Neuronal stem cell (in vitro differentiated cells): ENCODE measurements at places on chromosomes 3 and 15.
A peak's percentile ranks its signal among the peaks of the same experiment; 100 is the strongest.

DNA sequence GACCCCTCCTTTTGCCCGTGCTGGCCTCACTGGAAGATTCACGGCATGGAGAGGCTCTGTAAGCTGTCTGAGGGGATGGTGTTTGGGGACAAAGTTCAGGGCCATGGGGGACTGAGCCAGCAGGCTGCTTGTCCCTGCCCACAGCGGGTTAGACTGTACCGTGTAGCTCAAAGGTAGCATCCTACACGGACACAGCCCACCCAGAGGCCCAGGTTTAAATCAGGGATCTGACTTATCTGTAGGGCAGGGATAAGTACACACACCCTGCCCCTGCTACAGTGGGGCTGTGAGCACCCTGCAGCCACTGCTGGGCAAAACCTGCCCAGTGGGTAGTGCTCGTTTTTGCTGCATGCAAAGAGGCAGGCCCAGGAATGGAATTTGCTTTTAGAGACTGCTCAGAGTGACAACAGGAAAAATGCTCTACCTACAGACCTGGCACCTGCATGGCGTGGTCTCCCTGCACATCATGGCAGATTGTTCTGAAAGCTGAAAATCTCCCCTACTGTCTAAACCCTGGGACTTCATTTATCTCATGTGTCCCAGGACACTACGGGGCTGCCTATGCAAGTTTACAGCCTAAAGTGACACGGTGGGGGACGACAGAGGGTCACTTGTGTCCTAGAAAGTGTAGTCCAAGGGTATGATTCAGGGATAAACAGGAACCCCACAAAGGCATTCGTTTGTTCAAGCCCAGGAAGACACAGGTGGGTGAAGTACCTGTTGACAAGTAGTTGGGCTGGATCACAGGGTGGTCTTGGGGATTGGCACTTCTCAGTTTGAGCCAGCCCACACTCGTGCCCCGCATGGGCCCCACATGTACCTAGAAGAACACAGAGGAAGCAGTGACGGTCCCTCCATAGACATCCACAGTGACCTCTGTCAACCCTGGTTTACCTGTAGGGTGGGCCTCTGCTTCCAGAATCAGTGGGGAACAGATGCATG lies 27.7 kb downstream of the CHDH start:
- H3K36me3 ChIP-seq: peaks cover 7% of the 10 kb centered on the region
- H3K4me3 ChIP-seq: no peak overlapping the region
- no peak overlapping the region for H3K27ac ChIP-seq
- no peak for DNase-seq
- no peaks in the 10 kb centered on the region for H3K27me3 ChIP-seq

DNA sequence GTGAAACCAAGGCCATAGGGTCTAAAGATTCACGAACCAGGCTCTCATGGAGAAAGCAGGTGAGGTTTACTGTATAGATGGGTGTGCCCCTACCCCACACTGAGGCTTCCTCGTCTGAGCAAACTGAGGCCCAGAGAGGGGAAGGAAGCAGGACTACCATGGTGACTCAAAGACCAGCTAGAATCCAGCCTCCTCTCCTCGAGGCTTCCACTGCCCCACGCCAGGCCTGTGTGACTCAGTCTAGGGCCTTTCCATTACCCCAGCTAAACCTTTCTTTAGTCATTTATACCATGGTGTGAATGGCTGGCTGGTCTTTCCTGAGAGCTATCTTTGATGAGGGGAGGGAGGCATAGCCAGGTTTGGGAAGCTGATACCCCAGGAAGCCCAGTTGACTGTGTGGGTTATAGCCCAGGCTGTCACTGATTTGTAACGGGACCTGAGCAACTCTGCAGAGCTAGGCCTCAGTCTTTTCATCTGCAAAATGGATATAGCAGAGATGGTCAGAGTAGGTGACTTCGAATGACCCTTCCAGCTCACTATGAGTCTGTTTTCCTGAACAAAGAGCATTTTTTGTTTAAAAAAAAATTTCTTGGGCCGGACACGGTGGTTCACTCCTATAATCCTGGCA lies 3.0 kb upstream of the RHO start:
- peaks cover 16% of the 10 kb centered on the region for H3K4me1 ChIP-seq
- no peaks in the 10 kb centered on the region for H3K36me3 ChIP-seq
- H3K27ac ChIP-seq: no peak overlapping the region
- H3K4me3 ChIP-seq: no peak overlapping the region

GRCh38 chr15:77581896-77582569 lies 50.7 kb downstream of the LINGO1 start:
- no peak for DNase-seq
- H3K27ac ChIP-seq: no peak overlapping the region
- H3K4me1 ChIP-seq: peaks cover 9% of the 10 kb centered on the region
- H3K36me3 ChIP-seq: no peaks in the 10 kb centered on the region
- H3K4me3 ChIP-seq: no peak overlapping the region

GRCh38 chr3:186985661-186986364 lies 55.5 kb downstream of the ST6GAL1 start:
- peaks cover 5% of the 10 kb centered on the region for H3K36me3 ChIP-seq
- H3K27me3 ChIP-seq: no peaks in the 10 kb centered on the region
- H3K27ac ChIP-seq: no peak overlapping the region
- DNase-seq: no peak

- no peak overlapping the region for H3K27ac ChIP-seq
- DNase-seq: no peak
- H3K36me3 ChIP-seq: no peaks in the 10 kb centered on the region
- H3K27me3 ChIP-seq: no peaks in the 10 kb centered on the region
- H3K4me3 ChIP-seq: no peak overlapping the region
Measured at GRCh38 chr3:119380697-119381096, 82.7 kb downstream of the TMEM39A start.

DNA sequence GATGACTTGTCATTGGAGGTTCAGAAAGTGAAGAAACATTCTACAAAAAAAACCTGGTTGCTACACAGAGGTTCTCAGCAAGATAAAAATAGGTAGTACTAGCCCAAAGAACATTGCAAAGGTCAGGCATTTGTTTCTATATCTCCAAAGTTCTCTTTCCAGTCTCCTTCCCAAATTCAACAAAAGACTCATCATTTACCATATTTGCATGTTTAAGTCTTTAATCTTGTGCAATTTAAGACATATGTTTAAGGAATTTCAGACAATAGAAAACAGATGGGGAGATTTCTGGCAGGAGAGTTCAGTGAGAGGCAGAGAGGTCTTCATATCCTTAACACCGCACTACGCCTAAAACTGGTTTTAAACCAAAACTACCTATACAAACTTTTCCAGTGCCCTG lies 173.8 kb upstream of the THBS1 start:
- no peak overlapping the region for H3K4me3 ChIP-seq
- no peaks in the 10 kb centered on the region for H3K36me3 ChIP-seq
- no peak for DNase-seq
- no peak overlapping the region for H3K27ac ChIP-seq
- H3K4me1 ChIP-seq: no peaks in the 10 kb centered on the region

- H3K4me3 ChIP-seq: no peak overlapping the region
- no peaks in the 10 kb centered on the region for H3K27me3 ChIP-seq
- no peaks in the 10 kb centered on the region for H3K36me3 ChIP-seq
- no peak overlapping the region for H3K27ac ChIP-seq
Measured at GRCh38 chr3:182400838-182401237, 392.5 kb upstream of the ATP11B start.

- no peaks in the 10 kb centered on the region for H3K27me3 ChIP-seq
- H3K4me3 ChIP-seq: peak overlapping the region; percentile 61
- DNase-seq: peak; percentile 69
- no peaks in the 10 kb centered on the region for H3K36me3 ChIP-seq
- no peak overlapping the region for H3K27ac ChIP-seq
- H3K4me1 ChIP-seq: peaks cover 12% of the 10 kb centered on the region
Measured at GRCh38 chr3:46892285-46893145, 15.0 kb downstream of the PTH1R start.

DNA sequence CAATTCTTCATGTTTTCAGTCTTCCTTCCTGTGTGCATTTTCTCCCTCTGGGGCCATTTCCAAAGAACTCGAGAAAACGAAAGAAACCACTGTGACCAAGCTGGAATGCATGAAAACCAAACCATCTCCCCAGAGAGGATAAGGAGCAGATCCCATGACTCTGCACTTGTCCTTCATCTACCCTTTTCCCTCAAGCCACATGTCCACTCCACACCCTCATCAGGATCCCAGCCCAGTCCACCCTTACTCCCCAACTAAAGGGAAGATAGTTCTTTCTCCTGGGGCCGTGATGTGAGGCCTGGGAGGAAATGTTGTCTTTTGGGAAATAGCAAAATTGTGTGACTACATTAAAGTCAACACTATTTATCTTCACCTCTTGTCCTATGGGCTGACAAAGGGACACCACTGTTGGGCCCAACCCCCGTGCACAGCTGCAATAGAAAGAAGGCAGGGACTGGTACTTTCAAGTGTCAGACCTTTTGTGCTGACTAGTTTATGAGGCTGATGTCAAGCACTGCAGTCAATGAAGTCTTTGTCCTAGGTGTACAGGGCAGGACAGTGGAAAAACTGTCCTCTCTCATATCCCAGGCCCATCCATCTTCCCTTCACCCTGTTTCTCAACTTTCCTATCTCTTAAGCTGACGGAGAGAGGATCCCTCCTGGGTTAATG lies 487.1 kb upstream of the NR2F2 start:
- H3K36me3 ChIP-seq: no peaks in the 10 kb centered on the region
- H3K27me3 ChIP-seq: no peaks in the 10 kb centered on the region
- H3K27ac ChIP-seq: no peak overlapping the region
- H3K4me1 ChIP-seq: peaks cover 30% of the 10 kb centered on the region

- H3K4me3 ChIP-seq: peak overlapping the region; percentile 88
- no peak for DNase-seq
- peaks cover 1% of the 10 kb centered on the region for H3K4me1 ChIP-seq
- no peaks in the 10 kb centered on the region for H3K36me3 ChIP-seq
- H3K27me3 ChIP-seq: peaks cover 2% of the 10 kb centered on the region
Measured at GRCh38 chr15:99566157-99566897, 543 bp downstream of the MEF2A start.

DNA sequence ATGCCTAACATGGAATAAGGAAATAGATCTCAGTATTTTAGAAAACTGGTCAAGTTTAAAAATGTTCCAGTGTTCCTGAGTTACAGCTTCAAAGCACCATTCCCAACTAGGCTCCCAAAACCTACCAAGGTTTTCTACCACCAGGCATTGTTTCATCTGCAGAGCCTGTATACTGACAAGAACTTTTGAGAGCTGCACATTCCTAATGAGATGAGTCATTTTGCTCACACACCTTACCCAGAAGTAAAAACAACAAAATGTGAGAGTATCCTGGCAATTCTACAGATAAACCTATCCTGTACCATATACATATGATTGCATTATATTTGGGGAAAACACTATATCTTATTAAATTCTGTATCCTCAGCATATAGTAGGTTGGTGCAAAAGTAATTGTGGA lies 90.7 kb downstream of the ATP8B4 start:
- H3K27me3 ChIP-seq: no peaks in the 10 kb centered on the region
- no peak overlapping the region for H3K27ac ChIP-seq
- no peaks in the 10 kb centered on the region for H3K36me3 ChIP-seq
- H3K4me1 ChIP-seq: peaks cover 1% of the 10 kb centered on the region

GRCh38 chr3:149252272-149252671 lies 30.6 kb upstream of the CP start:
- H3K27me3 ChIP-seq: no peaks in the 10 kb centered on the region
- H3K36me3 ChIP-seq: no peaks in the 10 kb centered on the region
- DNase-seq: no peak
- H3K27ac ChIP-seq: no peak overlapping the region
- H3K4me3 ChIP-seq: no peak overlapping the region

GRCh38 chr15:77516786-77517185 lies 96.1 kb downstream of the HMG20A start:
- H3K4me1 ChIP-seq: peaks cover 4% of the 10 kb centered on the region
- no peaks in the 10 kb centered on the region for H3K36me3 ChIP-seq
- no peak overlapping the region for H3K27ac ChIP-seq
- H3K27me3 ChIP-seq: no peaks in the 10 kb centered on the region
- no peak overlapping the region for H3K4me3 ChIP-seq

DNA sequence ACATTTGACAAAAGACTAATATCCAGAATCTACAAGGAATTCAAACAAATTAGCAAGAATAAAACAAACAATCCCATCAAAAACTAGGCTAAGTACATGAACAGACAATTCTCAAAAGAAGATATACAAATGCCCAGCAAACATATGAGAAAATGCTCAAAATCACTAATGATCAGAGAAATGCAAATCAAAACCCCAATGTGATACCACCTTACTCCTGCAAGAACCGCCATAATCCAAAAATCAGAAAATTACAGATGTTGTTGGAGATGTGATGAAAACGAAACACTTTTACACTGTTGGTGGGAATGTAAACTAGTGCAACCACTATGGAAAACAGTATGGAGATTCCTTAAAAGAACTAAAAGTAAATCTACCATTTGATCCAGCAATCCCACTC lies 79.4 kb downstream of the SNTN start:
- H3K27me3 ChIP-seq: no peaks in the 10 kb centered on the region
- H3K4me3 ChIP-seq: no peak overlapping the region
- H3K4me1 ChIP-seq: no peaks in the 10 kb centered on the region
- H3K36me3 ChIP-seq: no peaks in the 10 kb centered on the region
- H3K27ac ChIP-seq: no peak overlapping the region

DNA sequence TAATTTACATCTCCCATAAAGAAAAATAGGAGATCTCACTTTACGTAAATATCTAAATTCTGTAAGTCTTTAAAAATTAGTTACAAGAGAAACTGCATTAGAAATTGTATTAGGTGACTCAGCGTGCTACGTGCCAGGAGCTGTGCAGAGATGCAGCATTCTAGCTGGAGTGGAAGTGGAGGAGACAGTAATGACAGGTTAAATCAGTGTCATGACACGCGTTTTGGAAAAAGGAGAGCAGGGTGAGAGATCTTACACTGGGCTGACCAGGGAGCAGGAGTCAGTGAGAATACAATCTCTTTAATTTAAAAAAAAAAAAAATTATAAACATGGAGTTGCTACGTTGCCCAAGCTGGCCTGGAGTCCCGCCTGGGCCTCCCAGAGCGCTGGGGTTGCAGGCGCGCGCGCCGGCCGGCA lies 635 bp downstream of the TUBGCP5 start:
- H3K27me3 ChIP-seq: no peaks in the 10 kb centered on the region
- no peak overlapping the region for H3K27ac ChIP-seq
- H3K4me3 ChIP-seq: peak overlapping the region; percentile 100

GRCh38 chr15:33699691-33700447 lies 268.4 kb upstream of the CHRM5 start:
- H3K27ac ChIP-seq: no peak overlapping the region
- no peak for DNase-seq
- no peaks in the 10 kb centered on the region for H3K27me3 ChIP-seq
- no peak overlapping the region for H3K4me3 ChIP-seq
- H3K36me3 ChIP-seq: no peaks in the 10 kb centered on the region
